ENCODE measurements at places on chromosomes 7 and 10. TPM values are rescaled to one million over a fixed set of nuclear protein-coding genes. Genes with fewer than 3 reads are reported as not detected.

GRCh38 chr7:27071622-27072390 lies 24.0 kb downstream of the HOXA1 start:
- no peak for DNase-seq

DNA sequence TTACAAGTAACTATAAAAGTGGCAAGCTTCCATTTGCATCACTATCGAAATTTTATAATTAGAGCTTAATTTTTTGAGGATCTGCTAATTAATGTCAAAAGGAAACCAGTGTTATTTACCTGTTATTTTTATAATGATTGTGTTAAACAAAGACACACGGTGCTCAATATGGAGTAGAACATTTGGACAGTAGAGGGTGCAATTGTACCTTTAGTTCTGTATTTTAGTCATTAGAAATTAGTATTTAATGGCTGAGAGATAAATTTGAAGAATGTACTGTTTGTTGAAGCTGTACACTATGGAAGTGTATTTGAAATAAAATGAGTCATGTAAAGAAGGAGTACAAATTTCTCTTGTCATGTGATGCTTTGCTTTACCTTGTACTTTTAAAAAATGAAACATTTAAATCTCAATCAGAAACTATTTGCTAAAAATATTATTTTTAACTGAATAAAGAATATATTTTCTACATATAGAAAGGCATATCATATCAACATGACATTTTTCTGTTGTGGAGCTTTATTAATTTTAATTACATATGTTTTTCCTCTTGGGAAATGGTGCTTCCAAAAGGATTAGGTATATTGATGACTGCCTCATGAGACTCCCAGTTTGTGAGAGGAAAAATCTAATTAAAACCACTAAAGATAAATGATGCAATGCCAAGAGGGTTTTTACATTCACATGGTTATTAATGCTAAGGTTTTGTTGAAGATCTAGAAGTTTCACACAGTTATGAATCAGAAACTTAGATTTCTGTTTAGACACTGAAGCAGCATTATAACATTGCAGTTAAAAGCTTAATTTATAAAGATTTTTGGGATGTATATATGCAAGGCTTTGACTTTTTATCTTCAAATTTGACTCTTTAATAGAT lies 10.4 kb upstream of the PRKG1 start:
- no peak for DNase-seq

DNA sequence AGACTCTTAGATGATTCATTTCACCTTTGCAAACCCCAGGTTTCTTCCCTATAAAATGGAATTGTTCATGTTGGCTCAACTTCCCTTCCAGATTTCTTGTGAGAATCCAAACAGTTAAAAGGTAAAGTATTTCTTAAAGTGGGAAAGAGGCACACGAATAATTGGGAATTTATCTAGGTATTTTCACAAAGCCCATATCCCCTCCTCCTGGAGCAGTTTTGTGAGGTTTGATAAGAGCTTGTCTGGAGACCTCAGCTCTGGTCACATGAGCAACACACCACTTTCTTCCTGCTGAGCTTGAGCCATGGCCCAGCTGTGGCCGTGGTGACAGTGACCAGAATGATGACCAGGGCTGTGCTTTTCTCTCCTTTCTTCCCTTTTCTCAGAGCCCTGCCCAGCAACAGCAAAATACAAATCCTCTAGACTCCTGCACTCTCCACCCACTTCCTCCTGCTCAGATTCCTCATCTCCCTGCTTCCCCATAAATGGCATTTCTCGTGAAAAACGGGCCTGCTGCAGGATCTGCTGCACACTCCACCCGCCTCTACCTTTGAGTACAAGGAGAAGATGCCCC lies 87.7 kb downstream of the PIK3CG start:
- DNase-seq = no peak

GRCh38 chr7:23100697-23101096 lies 4.9 kb upstream of the KLHL7 start:
- no peak for DNase-seq

The IFIT1B gene
- total RNA-seq = not detected

The COBL gene
- total RNA-seq = 7.6 TPM

The BMPR1A gene
- 29.1 TPM for total RNA-seq

The ADAM8 gene
- 5.9 TPM for total RNA-seq
